SIG-M5 (cell line): ENCODE measurements at places on chromosomes 7 and 10.

GRCh38 chr10:101974091-101974971 lies 81.6 kb downstream of the ARMH3 start:
- DNase-seq = no peak

GRCh38 chr10:6734286-6734685 lies 154.2 kb upstream of the PRKCQ start:
- no peak for DNase-seq

DNA sequence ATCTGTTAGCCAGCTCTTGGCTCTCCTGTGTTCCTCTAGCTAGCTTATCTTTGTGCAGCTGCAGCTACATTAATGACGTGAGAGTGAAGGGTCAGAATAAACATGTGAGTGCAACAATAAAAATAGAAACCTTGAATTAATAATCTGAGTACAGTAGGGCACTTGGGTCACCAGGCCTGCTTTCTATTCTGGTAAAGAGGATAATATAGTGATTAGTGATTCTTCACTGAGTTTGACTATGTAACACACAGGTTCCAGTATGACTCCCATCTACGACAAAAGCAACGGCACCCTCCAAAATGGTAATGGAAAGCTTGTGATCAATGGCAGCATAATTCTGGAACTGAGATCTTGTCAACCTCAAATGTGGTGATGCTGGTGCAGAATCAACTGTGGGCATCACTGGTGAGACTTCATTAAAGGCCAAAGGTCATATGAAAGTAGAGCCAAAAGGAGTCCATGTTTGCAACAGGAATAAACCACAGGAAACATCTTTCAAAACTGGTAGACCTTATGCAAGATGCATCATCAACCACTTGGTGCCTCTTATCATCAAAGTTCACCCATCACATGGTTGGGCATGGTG lies 77.6 kb downstream of the NRBF2 start:
- no peak for DNase-seq

DNA sequence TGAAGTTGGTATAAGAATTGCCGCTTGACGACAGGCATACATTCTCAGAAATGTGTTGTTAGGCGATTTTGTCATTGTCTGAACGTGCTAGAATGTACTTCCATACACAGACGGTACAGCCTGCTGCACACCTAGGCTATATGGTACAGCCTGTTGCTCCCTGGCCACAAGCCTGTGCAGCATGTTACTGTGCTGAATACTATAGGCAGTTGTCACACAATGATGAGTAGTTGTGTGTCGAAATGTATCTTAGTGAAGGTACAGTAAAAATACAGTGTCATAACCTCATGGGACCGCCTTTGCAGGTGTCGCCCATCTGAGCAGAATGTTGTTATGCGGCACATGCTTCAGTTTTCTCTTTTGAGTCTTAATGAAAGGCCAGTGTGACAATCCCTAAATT lies 66.5 kb downstream of the SHH start:
- no peak for DNase-seq

- DNase-seq = no peak
Measured at GRCh38 chr10:11142777-11143176, 125.1 kb downstream of the CELF2 start.
